ENCODE measurements at places on chromosomes 16 and 17.

DNA sequence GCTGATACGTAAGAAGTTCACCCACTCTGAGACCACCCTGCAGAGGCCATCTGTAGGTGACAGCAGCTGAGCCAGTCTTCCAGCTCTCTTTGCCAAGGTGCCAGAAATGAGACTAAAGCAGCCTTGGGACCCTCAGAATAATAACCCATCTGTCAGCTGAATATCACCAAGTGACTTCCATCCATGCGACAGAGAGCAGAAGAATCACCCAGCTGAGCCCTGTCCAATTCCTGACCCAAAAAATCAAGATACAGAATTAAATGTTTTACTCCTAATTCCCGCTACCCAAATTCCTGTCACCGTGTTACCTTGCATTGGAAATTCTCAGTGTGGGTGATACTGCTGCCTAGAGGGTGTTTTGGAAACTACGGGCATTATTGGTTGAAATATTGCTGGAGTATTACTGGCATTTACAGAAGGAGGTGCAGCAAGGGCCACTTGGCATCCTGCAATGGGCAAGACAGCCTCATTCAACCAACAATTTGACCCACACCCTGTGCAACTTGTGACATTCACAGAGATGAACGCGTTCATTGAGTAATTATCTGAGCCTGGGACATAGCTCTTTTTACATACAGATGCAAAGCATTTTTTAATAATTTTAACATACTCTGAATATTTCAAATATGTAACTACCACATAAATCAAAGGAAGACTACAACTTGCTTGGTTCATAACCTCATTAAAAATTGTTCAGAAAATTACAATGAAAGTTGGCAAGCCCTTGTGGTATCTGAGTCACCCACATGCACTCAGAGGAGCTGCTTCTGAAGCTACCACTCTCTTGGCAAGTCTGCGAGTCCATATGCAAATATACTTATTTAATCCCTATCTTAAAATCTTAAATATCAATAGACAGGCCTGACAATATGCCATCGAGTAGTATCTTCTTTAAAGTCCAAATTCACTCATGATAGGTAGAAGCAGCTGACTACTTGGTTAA is 126.6 kb downstream of the C16orf95 start:
- DNase-seq, result no peak

- no peak for DNase-seq
Measured at GRCh38 chr16:23337836-23338550, 35.9 kb downstream of the SCNN1B start.

- DNase-seq, result no peak
Measured at GRCh38 chr17:29570521-29570920, 2.0 kb downstream of the TP53I13 start.

DNA sequence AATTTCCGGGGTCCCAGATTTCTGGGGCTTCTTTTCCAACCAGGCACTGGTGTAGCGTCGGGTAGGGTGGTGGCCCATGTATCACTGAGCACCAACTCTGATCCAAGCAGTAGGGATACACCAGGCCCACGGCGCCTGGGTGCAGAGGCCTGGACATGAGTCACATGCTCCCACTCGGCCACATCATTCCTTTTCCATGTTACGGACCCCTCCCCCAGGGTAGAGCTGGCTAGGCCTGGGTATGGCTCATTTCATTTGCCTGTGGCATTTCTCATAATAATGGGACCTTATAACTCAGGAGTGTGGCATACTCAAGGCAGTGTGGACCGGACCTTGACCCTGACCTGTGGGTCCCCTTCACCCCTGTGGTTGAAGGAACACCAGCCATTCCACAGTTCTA is 18.0 kb upstream of the NDRG4 start:
- DNase-seq, result no peak

DNA sequence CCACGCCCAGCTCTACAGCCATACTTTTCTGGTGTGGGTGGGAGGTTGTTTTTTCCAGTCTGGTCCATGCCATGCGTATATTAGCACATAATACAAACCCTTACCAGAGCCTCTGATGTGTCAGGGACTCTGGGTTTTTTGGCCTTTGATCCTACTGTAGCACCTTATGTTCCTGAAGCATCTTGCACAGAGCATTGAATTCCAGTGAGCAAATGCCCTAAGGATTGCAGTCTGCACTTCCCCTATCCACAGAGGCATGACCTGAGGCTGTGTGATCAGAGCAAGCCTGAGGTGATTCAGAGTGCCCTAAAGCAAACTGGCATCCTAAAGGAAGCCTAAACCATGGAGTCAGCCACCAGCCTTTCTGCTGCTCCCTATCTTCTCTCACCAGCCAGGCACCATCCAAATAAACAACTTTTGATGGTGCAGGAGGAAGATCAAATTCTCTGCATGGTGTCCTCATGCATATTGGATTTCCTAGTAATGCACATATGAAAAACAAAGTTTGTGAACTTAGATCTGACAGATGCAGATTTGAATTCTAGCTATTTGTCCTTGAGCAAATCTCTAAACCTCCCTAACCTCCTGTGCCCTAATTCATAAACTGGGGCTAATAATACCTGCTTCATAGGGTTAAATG is 41.2 kb upstream of the HAS3 start:
- DNase-seq, result no peak

DNA sequence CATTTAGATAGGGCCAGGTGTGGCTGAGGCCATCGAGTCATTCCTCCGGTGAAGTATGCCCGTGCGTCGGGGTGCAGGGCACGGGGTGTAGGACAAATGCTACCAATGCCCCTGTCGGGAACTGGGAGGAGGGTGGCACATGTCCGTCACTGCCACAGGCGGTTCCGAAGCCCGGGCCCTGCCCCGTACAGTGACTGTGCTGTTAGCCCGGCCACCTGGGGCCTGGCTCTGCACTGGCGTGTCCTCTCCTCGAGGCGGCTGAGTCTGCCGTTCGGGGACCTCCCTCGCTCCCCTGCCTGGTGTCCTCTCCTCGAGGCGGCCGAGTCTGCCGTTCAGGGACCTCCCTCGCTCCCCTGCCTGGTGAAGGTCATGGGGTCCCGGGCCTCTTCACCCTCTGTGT is 7.0 kb upstream of the ZFPM1 start:
- DNase-seq, result no peak

DNA sequence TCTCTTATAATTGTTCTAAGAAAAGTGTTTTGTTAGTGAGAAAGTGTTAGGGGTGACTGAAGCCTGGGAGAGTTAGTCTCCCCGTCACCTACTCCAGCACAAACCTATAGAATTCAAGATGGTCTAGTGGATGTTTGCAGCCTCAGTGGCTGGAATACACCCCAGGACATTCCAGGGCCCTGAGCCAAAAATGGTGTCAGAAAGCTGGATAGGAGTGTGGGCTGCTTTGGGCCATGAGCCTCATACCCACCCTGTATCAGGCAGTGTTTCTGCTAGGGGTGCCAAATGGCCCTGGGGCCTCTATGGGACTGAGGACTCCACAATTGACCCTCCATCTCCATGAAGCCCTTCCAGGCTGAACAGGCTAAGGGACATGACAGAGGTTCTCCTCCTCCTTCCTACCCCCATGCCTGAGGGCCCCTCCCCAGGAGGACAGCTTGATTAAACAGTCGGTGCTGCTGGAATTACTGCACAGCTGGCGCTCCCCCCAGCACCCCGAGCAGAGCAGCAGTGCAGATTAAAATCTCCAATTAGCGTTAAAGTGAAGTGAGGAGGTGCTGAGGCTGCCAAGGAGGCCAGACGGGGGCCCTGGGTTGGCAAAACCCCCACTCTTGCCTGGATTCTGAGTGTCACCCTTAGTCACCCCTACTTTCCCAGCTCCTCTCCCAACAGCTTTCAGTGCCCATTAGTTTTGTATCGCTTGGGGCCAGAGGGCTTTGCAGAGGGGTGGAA is 59.1 kb downstream of the NEUROD2 start:
- DNase-seq, result peak; percentile 32

DNA sequence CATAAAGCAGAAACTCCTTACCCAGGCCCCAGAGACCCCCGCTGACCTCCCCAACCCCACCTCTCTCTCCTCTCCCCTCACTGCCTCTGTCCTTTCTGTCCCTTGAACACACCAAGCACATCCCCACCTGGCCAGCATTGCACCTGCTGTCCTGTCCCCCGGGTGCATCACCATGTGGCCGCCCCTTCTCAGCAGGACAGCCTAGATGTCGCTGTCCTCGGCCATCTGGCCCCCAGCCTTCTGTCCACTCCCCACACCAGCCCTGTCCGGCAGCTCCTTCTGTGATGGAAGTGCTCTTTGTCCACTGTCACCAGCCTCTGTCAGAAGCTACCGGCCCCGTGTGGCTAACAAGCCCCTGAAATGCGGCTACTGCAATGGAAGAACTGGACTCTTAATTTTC is 12.3 kb upstream of the MPRIP start:
- DNase-seq, result no peak

DNA sequence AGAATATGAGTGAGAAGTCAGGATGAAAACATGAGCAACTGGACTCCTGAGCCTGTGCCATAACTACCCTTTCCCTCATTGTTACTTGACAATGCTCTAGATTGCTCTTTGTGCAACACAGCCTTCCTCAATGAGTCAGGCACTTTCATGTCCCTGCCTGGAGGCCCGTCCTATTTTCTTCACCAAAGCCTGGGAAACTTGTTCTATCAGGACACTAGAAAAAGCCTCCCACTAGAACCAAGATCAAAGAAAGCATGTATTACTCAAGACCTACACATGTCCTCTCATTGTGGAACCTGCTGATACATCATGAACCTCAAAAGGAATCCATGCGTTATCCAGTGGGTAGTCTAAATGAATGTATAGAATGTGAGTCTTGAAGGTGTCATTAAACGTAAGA is 624.5 kb downstream of the TOX3 start:
- no peak for DNase-seq

DNA sequence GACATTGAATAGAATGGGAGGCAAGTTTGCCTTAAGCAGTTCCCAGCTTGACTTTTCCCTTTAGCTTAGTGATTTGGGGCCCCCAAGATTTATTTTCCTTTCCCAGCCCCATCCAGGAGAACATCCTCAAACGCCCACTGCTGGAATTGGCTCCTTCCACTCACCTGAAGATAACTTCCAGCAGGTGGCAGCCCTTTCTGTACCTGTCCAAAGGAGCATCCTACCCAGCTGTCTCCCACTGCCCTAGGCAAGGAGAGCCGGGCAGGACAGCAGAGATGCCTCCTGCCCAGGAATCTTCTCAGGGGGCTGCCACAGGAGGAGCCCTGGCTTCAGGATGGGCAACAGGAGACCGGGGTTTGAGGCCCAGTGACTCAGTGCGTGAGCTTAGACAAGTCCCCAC is 6.4 kb downstream of the CACNG5 start:
- no peak for DNase-seq

- no peak for DNase-seq
Measured at GRCh38 chr16:2952679-2953078, 11.4 kb upstream of the KREMEN2 start.

DNA sequence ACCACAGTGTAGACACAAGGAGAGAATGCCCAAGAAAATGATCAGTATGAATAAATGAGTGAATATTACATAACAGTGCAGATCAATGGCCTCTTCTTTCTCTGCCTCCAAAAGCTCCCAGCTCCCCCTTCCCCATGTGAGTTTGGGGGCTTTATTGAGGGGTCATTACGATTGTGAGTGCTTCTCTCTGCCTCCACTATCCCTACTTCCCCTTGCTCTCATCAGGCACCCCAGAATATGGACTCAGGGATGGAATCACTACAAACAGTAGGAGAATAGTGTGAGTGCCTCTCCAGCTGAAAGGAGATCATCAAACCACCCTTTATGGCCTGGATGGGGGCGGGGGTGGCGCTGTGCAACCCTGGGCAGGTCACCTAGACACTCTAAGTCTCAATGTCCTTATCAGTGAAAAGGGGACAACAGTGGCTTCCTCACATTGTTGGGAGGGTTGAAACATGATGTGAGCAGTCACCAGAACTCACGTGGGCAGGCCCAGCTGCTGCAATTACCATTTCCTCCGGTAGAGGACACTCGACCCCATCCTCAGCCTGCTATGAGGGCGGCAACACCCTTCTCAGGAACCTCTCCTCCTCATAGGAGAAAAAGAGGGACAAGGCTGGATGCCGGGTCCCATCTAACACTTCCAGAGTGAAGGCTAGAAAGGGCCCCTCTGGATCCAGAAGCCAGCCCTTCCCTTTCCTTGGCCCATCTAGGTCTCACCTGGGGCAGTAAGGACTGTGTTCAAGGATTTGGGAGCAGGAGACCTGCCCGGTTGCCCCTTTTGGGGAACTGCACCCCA is 2.1 kb upstream of the EPOP start:
- DNase-seq, result peak; percentile 59

GRCh38 chr17:49079840-49080663 is 52.5 kb upstream of the B4GALNT2 start:
- DNase-seq, result no peak

DNA sequence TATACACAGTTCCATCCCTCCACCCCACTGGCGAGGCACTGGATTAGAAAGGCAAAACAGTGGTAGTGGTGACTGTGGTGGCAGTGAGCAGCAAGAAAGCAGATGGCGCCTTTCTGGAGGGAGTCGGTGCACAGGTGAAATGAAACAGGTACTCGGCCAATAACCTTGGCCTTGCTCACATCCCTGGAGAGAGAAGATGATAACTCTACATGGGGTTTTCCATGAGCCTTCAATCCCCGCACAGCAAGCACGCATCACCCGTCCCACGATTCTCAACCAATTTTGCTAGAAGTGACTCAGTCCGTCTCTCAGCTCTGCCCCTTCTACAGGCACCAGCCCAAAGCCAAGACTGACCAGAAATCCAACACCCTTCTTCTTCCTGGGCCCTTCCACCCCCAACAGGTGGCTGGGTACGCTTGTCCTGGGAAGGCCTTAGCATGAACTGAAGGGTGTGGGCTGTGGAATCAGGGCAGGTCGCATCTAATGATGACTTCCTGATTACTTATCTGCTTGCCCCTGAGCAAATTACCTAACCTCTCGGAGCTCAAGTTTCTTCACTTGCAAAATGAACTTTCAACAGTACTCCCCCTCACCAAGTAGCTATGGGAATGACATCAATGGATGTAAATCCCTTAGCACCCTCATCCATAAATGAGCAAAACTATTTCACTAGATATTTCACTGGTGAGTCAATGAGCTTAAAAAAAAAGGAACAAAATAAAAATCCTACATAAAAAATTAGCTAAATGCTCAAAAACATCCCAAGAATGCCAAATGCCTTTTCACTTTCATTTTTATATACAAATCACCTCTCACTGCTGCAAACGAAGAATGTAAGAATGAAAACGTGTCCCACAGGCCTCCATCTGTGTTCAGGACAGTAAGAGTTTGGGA is 18.0 kb downstream of the XPO6 start:
- DNase-seq, result peak; percentile 65

DNA sequence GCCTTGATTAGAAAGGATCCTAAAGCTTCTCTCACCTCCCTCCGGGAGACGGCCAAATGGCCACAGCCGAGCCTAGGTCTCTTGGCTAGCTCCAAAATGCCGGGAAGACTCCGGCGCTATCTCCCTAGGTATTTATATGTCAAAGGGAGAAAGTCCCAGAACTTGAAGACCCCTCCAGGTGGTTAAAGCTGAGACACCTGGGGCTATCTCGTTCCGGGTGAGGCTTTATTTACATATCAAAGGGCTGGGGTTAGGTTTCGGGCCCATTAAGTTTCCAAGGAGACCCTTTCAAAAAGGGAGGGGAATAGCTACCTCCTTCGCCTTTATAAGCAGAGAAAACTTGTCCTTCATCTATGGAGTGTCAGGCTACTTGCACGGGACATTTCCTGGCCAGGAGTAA is 70.9 kb upstream of the KIFC3 start:
- no peak for DNase-seq

- no peak for DNase-seq
Measured at GRCh38 chr16:27248036-27248435, 20.5 kb downstream of the NSMCE1 start.

GRCh38 chr16:88428616-88429386 is 24.3 kb upstream of the ZFPM1 start:
- DNase-seq, result no peak

- DNase-seq, result no peak
Measured at GRCh38 chr17:4110152-4110551, 32.7 kb downstream of the ZZEF1 start.

- no peak for DNase-seq
Measured at GRCh38 chr16:26317885-26318284, 626.1 kb downstream of the HS3ST4 start.

Data from astrocyte of the cerebellum (primary cell).